ENCODE measurements at places on chromosomes 4 and X. TPM values are rescaled to one million over a fixed set of nuclear protein-coding genes. Genes with fewer than 3 reads are reported as not detected.

Gene RBM46
- not detected for total RNA-seq

Gene SHOX
- not detected for total RNA-seq

Gene MTCP1
- 6.9 TPM for total RNA-seq

Gene PHKA1
- 5.2 TPM for total RNA-seq

Gene MAGED4B
- total RNA-seq, result 19.6 TPM

Gene MAGIX
- 2.2 TPM for total RNA-seq

Gene GPR82
- not detected for total RNA-seq

Gene SLC7A11
- 1.5 TPM for total RNA-seq

Gene GUCY1B1
- total RNA-seq, result 22.8 TPM

Gene MAGEA2
- total RNA-seq, result not detected

Gene TNMD
- not detected for total RNA-seq

Gene MAGEB3
- total RNA-seq, result not detected

Gene SHISA3
- total RNA-seq, result 4.4 TPM

Gene ARMCX2
- 30.2 TPM for total RNA-seq

Gene SLITRK4
- total RNA-seq, result 3.2 TPM

Gene IGFBP7
- total RNA-seq, result 716 TPM

Gene GAGE12J
- not detected for total RNA-seq

Gene CCDC149
- 16.7 TPM for total RNA-seq

Gene SPANXA1
- total RNA-seq, result not detected

Gene SUPT20HL2
- total RNA-seq, result not detected

Gene FAM241A
- 3.4 TPM for total RNA-seq

Gene ELOVL6
- total RNA-seq, result 9.1 TPM

Gene SPATA18
- total RNA-seq, result 15.2 TPM

Gene ADGRL3
- 16.9 TPM for total RNA-seq

Gene IL13RA1
- total RNA-seq, result 25.8 TPM

Gene PRR32
- total RNA-seq, result not detected

Gene VCX2
- not detected for total RNA-seq

Gene TMSB15C
- 4.7 TPM for total RNA-seq

Gene DUSP9
- total RNA-seq, result 0.74 TPM

Gene TIMM8A
- total RNA-seq, result 5.6 TPM

Gene LUZP4
- not detected for total RNA-seq

Gene PPEF1
- total RNA-seq, result not detected

Gene PPBP
- total RNA-seq, result not detected

Gene SH3D19
- total RNA-seq, result 86.4 TPM

Gene KCND1
- 2.0 TPM for total RNA-seq

Gene SLC25A31
- total RNA-seq, result not detected

Gene TMPRSS11E
- total RNA-seq, result 74.2 TPM

Gene DKK2
- 0.49 TPM for total RNA-seq

Gene UBE2A
- total RNA-seq, result 35.8 TPM

Gene SHROOM4
- total RNA-seq, result 10.1 TPM

All from vagina (tissue), 2 donors.